Stimulated activated effector memory CD8-positive, alpha-beta T cell treated with anti-CD3 and anti-CD28 coated beads, Interleukin-12 subunit alpha, Interleukin-12 subunit beta, amount 100 ng/mL, for 72 hours (primary cell): ENCODE measurements at places on chromosomes 5 and 9.

DNA sequence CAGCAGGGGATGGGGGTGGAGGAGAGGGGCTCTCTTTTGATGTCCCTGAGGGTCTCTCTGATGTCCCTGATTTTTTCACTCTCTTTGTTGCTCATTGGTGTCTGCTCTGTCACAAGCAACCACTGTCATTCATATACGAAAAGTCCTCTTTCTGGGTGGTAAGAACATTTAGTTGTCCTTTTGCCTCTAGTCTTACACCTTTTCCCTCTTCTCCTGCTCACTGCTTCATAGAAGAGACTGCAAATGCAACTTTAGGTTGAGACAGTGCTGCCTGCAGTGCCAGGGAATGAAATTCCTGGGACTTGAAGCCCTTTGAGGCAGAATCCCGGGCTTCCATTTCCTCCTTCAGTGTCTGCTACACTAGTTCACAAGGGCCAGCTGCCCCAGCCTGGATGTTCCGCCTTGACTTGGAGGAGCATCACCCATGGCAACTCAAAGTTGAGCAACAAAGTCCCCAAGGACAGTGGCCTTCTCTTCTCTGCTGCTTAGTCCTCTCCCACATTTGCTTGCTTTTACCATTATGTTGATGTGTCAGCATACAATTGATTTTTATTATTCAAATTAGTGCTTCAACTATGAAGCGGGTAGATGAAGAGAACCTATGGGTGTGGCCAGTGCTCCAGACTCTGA, 94.7 kb upstream of the RUSC2 start:
- DNase-seq, result no peak

GRCh38 chr9:109767404-109767803, 12.6 kb upstream of the PALM2AKAP2 start:
- DNase-seq, result no peak

- DNase-seq, result no peak
Observed at GRCh38 chr5:38593959-38594358, 37.5 kb upstream of the LIFR start.

GRCh38 chr9:107351382-107352045, 68.4 kb downstream of the RAD23B start:
- no peak for DNase-seq

GRCh38 chr5:67203701-67204074, 7.1 kb upstream of the CD180 start:
- no peak for DNase-seq

GRCh38 chr9:95910023-95910707, 34.7 kb downstream of the ERCC6L2 start:
- no peak for DNase-seq

GRCh38 chr5:138506370-138507306, 36.4 kb downstream of the ETF1 start:
- no peak for DNase-seq

GRCh38 chr5:134494780-134495179, 30.7 kb upstream of the JADE2 start:
- no peak for DNase-seq

DNA sequence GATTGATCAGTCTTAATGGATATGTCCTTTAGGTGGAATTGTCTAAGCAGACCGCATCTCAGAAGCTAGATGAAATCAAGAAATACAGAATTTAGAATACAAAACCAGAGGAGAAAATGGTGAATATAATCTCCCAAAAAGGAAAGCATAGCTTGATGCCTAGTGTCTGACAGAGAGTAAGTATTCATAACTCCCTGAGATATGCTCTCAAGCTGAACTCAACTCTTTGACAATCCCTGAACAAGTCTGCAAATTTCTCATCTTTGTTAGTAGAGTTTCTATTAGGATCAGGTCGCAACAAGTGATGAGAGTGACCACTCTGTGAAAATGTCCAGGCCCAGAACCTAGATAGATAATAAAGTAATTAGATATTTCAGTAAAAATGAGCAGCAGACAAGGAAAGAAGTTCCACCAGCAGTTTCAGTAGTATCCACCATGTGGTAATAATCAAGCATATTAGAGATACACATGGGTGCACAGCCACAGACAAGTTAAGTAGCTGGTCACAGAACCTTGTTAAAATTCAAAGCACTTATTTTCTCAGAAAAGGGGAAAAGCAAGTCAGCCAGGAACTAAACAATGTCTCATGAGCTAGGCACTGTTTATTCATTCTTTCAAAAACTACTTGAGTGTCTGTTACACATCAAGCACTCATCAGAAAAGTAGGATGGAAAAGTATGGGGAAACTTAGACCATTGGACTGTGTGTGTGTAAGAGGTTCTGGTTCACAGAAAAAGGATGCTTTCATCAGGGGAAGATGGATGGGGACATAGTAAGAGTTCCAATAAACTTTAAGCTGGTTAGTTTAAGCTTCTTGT, 481.5 kb upstream of the TUSC1 start:
- no peak for DNase-seq

DNA sequence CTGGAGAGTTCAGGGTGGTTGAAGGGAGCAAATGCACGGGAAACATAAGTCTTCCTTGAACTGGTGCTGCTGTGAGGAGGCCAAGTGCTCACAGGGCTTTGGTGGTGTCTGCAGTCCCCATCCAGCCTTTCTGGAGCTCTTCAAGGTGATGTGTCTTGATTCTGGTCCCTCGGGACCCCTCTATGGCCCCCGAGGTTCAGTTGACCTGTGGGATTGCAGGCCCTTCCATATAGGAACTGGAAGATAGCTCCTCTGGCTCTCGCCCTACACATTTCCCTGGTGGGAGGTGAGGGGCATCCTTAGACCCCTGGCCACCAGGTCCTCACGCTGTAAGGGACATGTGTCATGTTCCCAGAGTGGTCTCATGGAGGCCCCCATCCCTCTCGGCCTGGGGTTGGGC, 191.8 kb downstream of the GADD45G start:
- DNase-seq, result no peak

DNA sequence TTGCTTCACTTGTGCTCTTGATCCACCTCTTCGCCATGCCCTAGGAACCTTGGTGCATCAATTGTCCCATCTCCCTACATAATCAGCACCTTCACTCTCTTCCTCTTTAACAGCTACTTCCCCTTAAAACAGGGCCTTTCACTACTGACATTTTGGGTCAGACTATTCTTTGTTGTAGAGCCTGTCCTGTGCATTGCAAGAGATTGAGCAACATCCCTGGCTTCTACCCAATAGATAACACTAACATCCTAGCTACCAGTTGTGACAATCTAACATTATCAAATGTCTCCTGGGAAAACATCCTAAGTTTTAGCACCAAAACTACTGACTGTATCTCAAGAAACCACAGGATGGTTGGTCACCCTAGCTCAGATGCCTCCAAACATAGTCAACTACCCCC, 854.3 kb upstream of the DMAC1 start:
- DNase-seq, result no peak

DNA sequence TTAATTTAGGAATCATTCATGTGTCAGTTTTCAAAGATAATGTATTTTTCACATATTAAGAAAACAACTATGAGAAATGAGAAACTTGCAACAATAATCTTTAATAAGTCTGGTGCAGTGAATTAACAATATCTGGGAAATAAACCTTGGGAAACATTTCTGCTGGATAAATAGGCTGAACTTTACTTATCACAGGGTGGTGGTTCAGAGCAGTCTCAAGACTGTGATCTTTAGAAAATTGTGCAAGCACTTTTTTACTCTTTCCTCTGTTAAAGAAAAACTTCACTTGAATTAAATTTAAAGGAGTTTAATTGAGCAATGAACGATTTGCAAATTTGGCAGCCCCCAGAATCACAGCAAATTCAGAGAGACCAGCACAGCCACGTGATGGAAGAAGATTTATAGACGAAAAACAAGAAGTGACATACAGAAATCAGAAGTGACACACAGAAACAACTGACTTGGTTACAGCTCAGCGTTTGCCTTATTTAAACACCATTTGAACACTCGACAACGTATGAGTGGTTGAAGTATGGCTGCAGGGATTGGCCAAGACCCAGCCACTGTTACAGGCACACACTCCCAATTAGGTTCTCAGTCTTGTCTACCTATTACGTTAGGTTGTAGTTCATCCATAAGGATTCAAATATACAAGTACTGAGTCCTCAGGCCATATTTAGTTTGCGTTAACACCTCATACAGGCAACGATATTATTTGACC, 631.9 kb downstream of the SLCO4C1 start:
- DNase-seq, result no peak

- no peak for DNase-seq
Observed at GRCh38 chr5:122707796-122708195, 67.1 kb upstream of the SNX2 start.

DNA sequence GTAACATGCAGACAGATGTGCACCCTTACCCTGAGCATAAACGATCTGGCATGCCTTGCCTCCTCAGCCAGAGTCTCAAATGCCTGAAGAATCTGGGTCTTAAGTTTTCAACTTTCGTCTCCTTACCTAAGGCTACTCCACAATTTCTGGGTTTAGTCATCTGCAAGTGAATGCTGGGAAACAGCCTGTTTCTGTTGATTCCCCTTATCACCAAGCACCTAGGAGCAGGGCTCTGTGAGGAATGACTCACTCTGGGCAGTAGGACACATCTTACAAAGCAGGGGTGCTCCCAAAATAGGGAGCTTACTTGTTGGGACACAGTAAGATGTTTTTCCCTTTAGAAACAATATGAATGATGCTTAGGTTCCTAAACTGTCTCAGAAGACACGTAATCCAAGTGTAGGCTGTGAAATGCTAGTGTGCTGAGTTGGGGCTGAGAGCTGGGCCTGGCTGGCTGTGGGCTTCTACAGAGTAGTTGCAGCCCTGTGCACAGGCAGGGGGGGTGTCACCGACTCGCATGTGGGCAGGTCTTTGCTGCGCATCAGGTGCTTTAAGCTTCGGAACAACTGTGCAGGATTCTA, 58.0 kb downstream of the DAP start:
- no peak for DNase-seq
